Activated T-cell treated with anti-CD3 and anti-CD28 coated beads, Interleukin-2, amount 50 U/mL, for 72 hours (primary cell): ENCODE measurements at places on chromosomes 7 and 10. TPM values are rescaled to one million over a fixed set of nuclear protein-coding genes. Genes with fewer than 3 reads are reported as not detected.
A peak's percentile ranks its signal among the peaks of the same experiment; 100 is the strongest.

- H3K36me3 ChIP-seq, result no peaks in the 10 kb centered on the region
- H3K27ac ChIP-seq, result no peak overlapping the region
- H3K4me1 ChIP-seq, result no peaks in the 10 kb centered on the region
- H3K27me3 ChIP-seq, result peaks cover 10% of the 10 kb centered on the region
- H3K4me3 ChIP-seq, result no peak overlapping the region
- no peak for DNase-seq
Observed at GRCh38 chr10:97907830-97908229, 58.2 kb downstream of the GOLGA7B start.

DNA sequence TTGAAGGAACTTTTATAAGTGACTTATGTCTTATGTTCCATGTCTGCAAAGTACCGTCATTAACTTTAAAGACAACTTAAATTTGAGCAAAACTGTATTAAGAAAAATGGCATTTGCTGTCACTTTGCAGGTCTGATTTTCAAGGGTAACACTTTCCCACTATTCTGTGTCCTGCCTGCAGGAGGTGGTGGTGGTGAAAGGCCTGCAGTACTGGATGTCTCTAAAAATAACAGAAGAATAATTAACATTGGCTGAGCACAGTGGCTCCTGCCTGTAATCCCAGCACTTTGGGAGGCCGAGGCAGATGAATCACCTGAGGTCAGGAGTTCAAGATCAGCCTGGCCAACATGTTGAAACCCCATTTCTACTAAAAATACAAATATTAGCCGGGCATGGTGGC is 13.2 kb upstream of the PTER start:
- no peak overlapping the region for H3K4me3 ChIP-seq
- H3K4me1 ChIP-seq, result peaks cover 7% of the 10 kb centered on the region

DNA sequence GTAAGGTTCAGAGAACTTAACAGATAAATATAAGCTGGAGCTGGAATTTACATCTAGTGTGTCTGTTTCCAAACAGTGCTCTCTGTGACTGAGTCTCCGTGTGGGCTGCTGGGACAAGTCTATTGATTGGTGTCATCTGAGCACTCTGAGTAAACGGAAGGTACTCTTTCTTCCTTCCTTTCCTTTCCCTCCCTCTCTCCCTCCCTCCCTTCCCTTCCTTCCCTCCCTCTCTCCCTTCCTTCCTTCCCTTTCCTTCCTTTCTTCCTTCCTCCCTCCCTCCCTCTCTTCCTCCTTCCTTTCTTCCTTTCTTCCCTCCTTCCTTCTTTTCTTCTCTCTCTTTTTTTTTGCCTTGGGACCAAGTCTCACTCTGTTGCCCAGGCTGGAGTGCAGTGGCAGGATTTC is 61.8 kb downstream of the ANKRD61 start:
- no peak overlapping the region for H3K4me3 ChIP-seq
- DNase-seq, result no peak
- peaks cover 29% of the 10 kb centered on the region for H3K27me3 ChIP-seq
- H3K4me1 ChIP-seq, result no peaks in the 10 kb centered on the region
- H3K27ac ChIP-seq, result no peak overlapping the region
- no peaks in the 10 kb centered on the region for H3K36me3 ChIP-seq

DNA sequence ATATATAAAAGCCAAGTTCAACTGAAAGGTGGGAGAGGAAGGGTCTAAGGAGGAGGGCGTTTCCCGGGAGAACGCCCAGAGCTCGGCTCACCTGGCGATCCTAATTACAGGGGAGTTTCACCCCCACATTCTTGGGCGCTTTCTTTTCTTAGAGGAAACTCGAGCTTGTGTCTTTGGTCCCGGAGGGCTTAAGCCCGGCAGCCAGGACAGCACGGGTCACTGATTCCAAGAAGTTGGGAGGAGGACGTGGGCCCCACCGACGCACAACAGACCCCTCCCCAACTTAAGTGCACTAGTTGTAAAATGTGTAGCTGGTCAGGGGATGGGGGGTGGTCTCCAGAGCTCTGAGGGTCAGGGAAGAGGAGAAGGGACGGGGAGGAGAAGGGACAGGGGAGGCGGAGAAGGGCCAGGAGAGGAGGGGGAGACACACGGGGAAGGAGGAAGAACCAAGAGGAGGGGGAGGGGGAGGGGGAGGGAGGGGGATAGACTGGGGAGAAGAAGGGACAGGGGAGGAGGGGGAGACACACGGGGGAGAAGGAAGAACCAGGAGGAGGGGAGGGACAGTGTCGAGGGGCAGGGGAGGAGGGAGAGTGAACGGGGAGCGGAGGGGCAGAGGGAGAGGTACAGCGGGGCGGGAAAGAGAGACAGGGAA is 874 bp downstream of the BAIAP2L1 start:
- peaks cover 18% of the 10 kb centered on the region for H3K27me3 ChIP-seq
- H3K4me3 ChIP-seq, result peak overlapping the region; percentile 66
- peak overlapping the region; percentile 54 for H3K27ac ChIP-seq
- no peak for DNase-seq
- peaks cover 6% of the 10 kb centered on the region for H3K4me1 ChIP-seq

- no peak for DNase-seq
- no peak overlapping the region for H3K27ac ChIP-seq
- H3K27me3 ChIP-seq, result peaks cover 46% of the 10 kb centered on the region
- no peaks in the 10 kb centered on the region for H3K4me1 ChIP-seq
- H3K4me3 ChIP-seq, result no peak overlapping the region
- H3K36me3 ChIP-seq, result no peaks in the 10 kb centered on the region
Observed at GRCh38 chr7:106216923-106217542, 67.8 kb downstream of the NAMPT start.

DNA sequence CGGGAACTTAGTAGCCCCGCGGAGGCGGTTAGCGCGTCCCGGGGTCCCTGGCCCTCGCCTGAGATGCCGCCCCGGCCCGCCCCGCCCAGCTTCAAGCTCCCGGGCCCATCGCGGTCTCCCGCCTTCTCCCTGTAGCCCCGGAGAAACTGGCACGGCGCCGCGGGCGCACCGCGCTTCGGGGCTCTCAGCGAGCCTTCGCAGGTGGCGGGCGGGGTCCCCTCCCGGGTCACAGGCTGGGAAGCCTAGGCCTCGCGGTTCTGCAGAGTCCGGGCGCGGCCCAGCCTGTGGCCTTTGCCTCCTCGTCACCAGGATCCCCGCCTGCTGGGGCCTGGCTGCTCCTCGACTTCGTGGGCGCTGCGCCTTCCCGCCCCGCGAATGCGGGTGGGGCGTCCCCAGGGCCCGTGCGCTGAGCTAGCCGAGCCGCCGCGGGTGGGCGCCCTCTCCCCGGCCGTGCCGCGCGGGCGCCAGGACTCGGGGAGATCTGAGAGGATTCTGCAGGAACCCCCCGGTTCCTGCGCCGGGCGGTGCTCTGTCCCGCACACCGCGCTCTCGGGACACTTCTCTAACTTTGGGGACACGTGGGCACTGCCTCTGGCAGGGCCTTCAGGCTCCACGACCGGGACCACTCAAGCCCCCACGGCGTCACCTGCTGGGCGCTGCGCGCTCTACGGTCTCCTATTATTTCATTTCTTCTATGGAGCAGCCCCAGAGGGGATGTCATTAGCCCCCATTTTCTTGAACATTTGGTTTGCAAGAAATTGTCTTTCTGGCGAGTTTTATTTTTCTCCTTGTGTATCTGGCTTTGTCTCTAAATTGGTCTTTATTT is 682 bp upstream of the RGS10 start:
- peak overlapping the region; percentile 87 for H3K4me3 ChIP-seq
- no peaks in the 10 kb centered on the region for H3K27me3 ChIP-seq
- peaks cover 3% of the 10 kb centered on the region for H3K36me3 ChIP-seq
- peak; percentile 75 for DNase-seq
- H3K27ac ChIP-seq, result peak overlapping the region; percentile 83

DNA sequence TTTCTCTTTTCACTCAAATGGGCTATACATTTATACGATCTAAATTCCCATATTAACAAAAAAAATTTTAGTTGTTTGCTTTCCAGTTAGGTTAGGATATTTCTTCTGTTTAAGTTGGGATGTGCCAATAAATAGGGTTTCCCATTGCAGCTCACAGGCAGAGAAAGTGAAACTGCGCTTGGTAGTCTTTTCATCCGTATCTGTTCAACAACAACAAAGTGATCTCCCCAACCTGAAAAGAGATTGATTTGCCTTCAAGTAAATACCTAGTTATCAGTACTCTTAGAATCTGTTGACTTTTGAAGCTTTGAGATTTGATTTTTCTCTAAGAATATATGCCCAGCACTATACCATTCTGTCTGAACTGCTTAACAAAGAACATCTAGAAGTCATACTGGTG is 143.4 kb downstream of the DYNC1I1 start:
- H3K27me3 ChIP-seq, result peaks cover 22% of the 10 kb centered on the region
- H3K4me3 ChIP-seq, result no peak overlapping the region
- no peaks in the 10 kb centered on the region for H3K4me1 ChIP-seq

GRCh38 chr7:108109221-108109908 is 20.8 kb downstream of the LAMB4 start:
- no peak overlapping the region for H3K27ac ChIP-seq
- peak; percentile 2 for DNase-seq
- H3K4me3 ChIP-seq, result no peak overlapping the region
- no peaks in the 10 kb centered on the region for H3K27me3 ChIP-seq
- H3K4me1 ChIP-seq, result no peaks in the 10 kb centered on the region

- peaks cover 6% of the 10 kb centered on the region for H3K4me1 ChIP-seq
- H3K27ac ChIP-seq, result no peak overlapping the region
- H3K4me3 ChIP-seq, result no peak overlapping the region
- no peak for DNase-seq
Observed at GRCh38 chr10:78260141-78260540, 226.5 kb downstream of the RPS24 start.

GRCh38 chr10:45464958-45465567 is 91.0 kb downstream of the ALOX5 start:
- no peak overlapping the region for H3K27ac ChIP-seq
- DNase-seq, result peak; percentile 82
- no peaks in the 10 kb centered on the region for H3K27me3 ChIP-seq
- peaks cover 30% of the 10 kb centered on the region for H3K4me1 ChIP-seq

DNA sequence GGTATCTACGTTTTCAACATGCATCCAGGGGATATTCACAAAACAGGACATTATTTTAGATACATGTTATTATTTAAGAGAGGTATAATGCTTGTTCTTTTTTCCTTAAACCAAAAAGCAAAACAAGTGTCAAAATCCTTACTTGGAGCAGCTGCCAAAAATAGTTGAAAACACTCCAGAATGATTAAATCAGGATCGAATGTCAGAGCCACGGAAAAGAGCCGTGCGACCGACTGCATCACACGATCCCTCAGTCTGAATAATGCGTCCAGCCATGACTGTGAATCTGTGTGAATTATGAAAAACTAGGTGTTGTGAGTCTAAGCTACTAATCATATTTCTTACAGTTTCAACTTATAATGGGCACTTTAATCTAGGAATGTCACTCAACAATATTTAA is 126.0 kb downstream of the PARD3 start:
- no peak overlapping the region for H3K4me3 ChIP-seq
- no peak overlapping the region for H3K27ac ChIP-seq
- DNase-seq, result no peak
- H3K27me3 ChIP-seq, result no peaks in the 10 kb centered on the region
- H3K36me3 ChIP-seq, result no peaks in the 10 kb centered on the region
- H3K4me1 ChIP-seq, result no peaks in the 10 kb centered on the region

GRCh38 chr7:108662783-108663362 is 93.2 kb downstream of the DNAJB9 start:
- H3K27ac ChIP-seq, result no peak overlapping the region
- no peaks in the 10 kb centered on the region for H3K4me1 ChIP-seq
- H3K36me3 ChIP-seq, result no peaks in the 10 kb centered on the region
- H3K27me3 ChIP-seq, result peaks cover 4% of the 10 kb centered on the region
- DNase-seq, result no peak

DNA sequence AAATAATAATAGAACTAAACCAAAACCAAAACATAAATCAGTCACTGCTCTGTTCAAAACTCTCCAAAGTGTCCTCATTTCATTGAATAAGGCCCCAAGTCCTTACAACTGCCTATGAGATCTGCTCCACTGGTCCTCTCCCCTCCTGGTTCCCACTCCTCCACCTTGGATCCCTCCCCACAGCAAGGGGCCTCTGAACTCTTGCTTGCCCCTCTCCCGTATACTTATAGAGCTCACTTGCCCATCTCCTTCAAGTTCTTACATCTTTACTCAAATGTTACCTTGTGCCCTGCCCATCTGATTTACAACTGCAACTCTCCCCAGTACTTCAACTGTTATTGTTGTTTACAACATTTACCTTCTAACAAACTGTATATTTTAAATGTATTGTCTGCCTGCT is 819 bp downstream of the POLD2 start:
- H3K27ac ChIP-seq, result peak overlapping the region; percentile 64
- H3K4me3 ChIP-seq, result peak overlapping the region; percentile 87
- H3K27me3 ChIP-seq, result no peaks in the 10 kb centered on the region

DNA sequence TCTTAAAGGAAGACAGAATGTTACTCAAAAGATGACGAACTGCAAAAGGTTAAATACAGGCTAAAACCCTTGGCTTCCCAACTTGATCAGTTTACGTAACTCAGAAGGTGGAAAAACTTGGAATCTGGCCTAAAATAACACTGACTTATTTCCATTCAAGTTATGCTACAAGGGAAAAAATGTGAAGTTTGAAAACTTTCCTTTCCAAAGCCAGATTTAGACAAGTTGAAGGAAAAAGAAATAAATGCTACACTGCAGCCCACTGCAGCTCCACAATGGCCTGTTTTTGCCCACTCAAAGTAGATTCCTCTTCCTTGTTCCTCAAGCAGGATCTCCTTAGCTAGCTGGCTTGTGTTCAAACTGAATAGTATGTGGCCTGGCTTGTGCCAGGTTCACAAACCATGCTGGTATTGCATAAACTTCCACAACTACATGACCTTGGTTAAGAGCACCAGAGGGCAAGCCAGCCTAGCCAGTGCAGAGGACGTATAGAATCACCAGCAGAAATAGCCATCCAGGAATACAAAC is 166.2 kb downstream of the CPEB3 start:
- H3K36me3 ChIP-seq, result no peaks in the 10 kb centered on the region
- no peaks in the 10 kb centered on the region for H3K27me3 ChIP-seq

DNA sequence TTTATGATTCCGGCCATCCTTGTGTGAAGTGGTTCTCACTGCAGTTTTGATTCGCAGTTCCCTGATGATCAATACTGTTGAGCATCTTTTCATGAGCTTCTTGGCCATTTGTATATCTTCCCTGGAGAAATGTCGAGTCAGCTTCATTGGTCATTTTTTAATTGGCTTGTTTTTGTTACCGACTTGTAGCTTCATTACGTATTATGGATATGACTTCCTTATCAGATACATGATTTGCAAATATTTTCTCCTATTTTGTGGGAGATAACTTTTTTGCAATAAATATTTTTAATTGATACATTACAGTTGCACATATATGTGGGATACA is 27.4 kb upstream of the TPK1 start:
- no peak overlapping the region for H3K4me3 ChIP-seq
- peaks cover 9% of the 10 kb centered on the region for H3K4me1 ChIP-seq
- H3K27me3 ChIP-seq, result peaks cover 6% of the 10 kb centered on the region
- no peak overlapping the region for H3K27ac ChIP-seq
- no peak for DNase-seq
- no peaks in the 10 kb centered on the region for H3K36me3 ChIP-seq

- DNase-seq, result peak; percentile 92
- H3K27ac ChIP-seq, result peak overlapping the region; percentile 96
- no peaks in the 10 kb centered on the region for H3K27me3 ChIP-seq
Observed at GRCh38 chr7:66591799-66592596, 36.7 kb upstream of the KCTD7 start.

The CDNF gene
- 2.9 TPM for total RNA-seq

The RELN gene
- not detected for total RNA-seq

The TMEM184A gene
- not detected for total RNA-seq

The BAIAP2L1 gene
- total RNA-seq, result 9.6 TPM

The TMEM213 gene
- 0.39 TPM for total RNA-seq

The KCNK18 gene
- not detected for total RNA-seq

The POM121C gene
- total RNA-seq, result 72.5 TPM

The ZNF488 gene
- total RNA-seq, result 0.36 TPM

The MSS51 gene
- 3.5 TPM for total RNA-seq
